Activated CD4-positive, CD25-positive, alpha-beta regulatory T cell (primary cell): ENCODE measurements at places on chromosomes 16 and 17.

DNA sequence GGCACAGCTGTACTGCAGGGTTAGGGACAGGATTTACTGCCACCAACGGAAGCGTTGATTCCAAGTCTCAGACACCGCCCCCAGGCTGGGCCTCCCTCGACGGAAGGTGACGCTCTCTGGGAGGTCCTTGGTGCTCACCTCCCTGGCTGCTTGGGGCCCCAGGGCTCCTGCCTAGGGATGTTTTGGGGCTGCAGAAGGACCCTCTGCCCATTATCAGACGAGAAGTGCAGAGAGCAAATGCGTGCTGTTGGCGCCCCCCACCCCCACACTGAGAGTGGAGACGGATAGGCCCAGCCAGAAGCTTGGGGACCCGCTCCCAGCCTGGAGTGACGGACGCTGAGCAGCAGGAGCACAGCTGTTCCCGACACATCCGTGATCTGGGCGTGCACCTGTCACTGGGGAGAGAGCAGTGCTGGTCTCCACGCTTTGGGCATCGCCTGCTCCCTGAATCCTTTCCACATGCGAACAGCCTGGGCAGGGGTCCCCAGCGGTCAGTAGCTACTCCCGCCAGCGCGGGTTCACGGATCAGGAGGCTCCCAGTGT, 5.1 kb upstream of the SOX8 start:
- DNase-seq, result no peak

GRCh38 chr16:50448522-50448921, 79.7 kb upstream of the BRD7 start:
- no peak for DNase-seq

DNA sequence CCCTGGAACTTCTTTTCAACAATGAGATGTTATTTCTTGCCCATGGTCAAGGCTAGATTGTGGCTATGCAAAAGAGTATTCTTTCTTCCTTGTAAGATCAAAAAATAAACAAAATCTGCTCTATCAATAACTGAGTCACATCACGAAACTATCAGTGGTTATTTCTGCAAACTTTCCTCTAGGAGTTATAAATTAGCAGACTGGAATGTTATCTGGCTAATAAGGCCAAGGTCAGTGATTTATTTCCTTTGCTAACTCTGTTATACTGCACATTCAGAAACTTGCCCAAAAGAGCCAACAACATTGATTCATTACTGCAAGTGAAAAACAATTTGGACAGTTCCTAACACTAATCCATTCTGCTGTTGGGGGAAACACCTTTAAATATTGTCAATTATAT, 5.0 kb downstream of the ARL6IP1 start:
- no peak for DNase-seq

GRCh38 chr16:85583491-85584181, 29.5 kb upstream of the GSE1 start:
- no peak for DNase-seq

DNA sequence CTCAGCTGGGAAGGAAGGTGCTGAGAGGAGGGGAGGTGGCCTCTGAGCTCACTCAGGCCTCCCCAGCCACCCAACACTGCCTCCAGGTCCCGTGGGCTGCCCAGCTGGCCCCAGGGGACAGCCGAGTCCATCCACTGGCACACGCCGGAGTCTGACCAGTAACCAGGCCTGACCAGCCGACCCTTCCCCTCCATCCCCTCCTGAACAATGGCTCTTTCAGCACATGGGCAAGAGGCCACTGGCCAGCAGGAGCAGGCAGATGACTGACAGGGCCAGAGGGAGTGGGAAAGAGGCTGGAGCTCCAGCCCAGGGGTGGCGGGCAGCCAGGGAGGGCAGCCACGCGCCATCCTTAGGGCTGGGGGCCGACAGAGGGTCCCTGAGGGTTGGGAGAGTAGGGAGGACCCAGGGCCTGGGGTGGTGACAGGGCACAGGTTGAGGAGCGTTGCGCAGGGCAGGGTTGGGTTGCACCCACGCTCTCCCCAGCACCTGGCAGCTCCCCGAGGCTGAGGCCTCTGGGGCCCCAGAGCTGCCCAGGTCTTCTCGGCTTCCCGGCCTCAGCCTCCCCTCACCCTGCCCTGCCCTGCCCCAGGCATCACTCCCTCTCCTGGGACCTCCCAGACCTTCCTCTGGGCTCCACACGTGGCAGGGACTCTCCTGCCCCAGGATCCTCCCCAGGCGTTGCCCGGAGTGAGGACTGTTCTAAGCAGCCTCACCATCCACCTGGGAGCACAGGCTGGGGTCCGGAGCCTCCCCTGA, 20.2 kb upstream of the SLC38A10 start:
- DNase-seq, result no peak

DNA sequence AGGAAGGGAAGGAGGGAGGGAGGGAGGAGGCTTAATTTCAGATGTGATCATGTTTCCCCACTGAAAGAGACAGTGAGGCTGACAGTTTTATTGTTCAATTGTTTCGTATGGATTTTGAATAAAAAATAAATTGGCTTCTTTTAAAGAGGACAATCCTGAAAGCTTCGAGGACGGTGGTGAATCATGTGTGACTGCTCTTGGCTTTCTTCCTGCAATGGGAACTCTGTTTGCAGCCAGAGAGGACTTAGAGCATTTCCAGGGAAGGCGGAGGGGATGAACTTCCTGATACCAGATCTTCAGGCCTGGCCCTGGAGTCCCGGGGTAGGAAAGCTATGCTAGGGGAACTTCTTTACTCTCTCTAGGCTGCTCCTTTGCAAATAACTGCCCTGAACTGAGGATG, 72.8 kb upstream of the C16orf82 start:
- DNase-seq, result no peak

DNA sequence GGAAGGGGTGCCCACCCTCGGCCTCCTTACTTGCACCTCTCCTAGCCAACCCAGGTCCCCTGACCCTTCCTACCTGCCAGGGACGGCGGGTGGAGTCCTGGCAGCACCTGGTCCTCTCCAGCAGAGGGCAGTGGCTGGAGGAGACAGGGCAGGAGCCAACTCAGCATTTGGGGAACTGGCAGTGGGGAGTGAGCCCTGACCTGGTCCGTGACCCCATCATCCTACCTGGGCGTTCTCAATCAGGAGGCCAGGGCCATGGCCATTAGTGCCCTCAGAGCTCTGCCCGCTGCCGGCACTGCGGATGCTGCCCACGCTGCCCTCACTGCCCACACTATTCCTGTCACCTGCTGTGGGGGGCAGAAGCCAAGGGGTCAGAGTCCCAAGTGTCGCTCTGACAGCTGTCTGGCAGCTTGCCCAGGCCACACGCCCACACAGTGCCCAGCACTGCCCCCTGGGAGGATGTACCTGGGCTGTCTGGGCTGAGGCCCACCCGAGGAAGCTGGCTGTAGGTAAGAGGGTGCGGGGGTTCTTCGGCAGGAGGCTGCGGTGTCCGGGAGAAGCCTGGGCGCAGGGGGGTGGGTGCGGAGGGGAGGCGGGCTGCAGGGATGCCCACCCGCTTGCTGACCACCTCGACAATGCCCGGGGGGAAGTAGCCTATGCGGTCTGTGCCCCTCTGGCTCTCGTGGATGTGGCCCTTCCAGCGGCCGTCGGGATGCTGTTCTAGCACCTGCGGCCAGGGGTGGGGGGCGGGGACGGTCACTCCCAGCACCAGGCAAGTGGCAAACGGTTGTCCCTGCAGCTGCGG, 10.8 kb downstream of the CASKIN2 start:
- no peak for DNase-seq

DNA sequence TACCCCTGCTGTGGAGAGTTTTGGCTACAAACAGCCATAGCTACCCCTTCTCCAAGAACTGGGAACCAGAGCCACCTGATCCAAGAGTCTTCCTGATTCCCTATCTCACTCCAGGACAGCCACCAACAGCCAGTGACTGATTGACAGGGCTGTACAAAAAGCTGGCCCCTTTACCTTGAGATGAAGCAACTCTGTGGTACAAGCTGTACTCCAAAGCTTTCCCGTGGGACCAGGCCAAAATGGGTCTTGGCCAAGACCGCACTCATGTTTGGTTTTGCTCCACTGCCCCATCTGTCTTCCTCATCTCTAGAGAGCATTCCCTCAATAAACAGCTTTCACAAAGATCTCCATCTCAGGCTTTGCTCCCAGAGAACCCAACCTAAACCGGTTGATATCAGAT, 43.6 kb downstream of the RNF157 start:
- DNase-seq, result no peak

DNA sequence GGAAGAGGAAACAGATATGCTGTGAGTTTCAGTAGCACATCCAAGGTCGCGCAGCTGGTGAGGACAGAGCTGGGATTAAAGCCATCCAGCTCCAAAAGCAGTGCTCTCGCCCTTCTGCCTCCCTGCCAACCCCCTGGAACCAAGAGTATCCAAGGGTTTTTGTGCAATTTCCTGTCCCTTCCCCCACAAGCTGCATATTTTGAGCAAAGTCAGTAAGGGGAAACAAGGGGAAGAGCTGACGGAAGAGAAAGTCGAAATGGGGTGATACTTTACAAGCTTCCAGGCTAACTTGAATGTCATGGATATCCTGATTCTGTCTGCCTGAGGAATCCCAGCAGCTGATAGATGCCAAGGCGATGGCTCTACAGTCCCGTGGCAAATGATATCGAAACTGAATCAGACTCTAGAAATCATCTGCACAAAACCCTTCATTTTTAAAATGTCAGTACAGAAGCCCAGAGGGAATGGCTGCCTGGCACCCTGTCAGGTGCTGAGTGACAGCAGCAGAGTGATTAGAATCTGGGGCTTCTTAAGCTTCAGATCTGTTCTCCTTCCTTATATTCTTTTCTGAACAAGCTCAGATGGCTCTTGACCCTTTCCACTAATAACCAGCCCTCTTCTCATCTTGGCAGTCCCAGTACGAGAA, 42.9 kb upstream of the TEKT3 start:
- DNase-seq, result no peak

DNA sequence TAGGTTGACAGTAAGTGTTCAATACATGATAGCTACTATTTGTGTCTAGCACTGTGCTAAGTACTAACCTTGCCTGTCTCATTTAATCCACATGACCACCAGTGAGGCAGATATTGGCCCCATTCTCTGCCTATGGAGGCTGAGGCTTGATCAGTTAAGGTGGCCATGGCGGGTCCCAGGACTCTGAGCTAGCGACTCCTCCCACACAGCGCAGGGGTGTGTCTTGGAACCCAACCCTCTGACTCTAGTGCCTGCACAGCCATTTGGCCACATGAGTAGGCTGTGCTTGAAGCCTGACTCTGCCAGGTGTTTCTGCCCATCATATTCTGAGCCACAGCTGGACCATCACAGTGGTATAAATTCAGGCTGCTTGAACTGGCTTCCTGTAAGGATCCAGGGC, 6.4 kb downstream of the NHERF1 start:
- no peak for DNase-seq

GRCh38 chr17:40366076-40366860, 1.7 kb upstream of the GJD3 start:
- no peak for DNase-seq

GRCh38 chr17:58381124-58382035, 29.4 kb upstream of the SUPT4H1 start:
- DNase-seq, result no peak
